ENCODE measurements at places on chromosomes 1 and 21.

DNA sequence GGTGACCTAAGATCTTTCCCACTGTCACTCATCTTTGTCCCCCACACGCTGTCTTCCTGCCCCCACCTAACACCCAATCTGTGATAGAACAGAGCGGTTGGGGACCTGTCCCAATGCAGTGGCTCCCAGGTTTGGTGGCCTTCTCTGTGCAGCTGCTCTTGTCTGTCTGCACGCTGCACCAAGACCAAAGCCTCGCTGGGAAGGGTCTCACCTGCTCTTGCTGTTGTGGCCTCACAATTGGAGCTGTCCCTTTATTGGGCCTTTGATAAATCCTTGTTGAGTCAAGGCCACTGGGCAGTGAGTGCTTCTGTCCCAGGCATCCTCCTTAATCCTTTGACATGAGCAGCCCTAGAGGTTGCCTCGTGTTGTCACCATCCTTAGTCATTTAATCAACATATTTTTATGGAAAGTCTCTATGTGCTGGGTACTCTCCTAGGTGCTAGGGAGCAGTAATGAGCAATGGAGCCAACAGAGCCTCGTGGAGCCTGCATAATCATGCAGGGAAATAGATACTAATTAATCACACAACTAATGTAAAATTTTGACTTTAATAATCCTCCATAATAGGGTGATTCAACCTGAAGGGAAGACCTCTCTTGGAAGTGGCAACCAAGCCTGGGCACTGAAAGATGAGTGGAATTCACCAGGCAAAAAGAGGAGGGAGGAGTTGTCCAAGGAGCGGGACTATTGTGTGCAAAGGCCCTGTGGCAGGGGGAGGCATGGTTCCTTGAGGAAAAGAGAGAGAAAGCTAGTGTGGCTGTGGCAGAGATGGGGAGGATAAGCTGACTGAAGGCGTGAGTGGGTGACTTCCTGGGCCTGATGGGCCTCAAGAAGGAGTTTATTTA, 57.6 kb downstream of the MAN1C1 start:
- DNase-seq: no peak

DNA sequence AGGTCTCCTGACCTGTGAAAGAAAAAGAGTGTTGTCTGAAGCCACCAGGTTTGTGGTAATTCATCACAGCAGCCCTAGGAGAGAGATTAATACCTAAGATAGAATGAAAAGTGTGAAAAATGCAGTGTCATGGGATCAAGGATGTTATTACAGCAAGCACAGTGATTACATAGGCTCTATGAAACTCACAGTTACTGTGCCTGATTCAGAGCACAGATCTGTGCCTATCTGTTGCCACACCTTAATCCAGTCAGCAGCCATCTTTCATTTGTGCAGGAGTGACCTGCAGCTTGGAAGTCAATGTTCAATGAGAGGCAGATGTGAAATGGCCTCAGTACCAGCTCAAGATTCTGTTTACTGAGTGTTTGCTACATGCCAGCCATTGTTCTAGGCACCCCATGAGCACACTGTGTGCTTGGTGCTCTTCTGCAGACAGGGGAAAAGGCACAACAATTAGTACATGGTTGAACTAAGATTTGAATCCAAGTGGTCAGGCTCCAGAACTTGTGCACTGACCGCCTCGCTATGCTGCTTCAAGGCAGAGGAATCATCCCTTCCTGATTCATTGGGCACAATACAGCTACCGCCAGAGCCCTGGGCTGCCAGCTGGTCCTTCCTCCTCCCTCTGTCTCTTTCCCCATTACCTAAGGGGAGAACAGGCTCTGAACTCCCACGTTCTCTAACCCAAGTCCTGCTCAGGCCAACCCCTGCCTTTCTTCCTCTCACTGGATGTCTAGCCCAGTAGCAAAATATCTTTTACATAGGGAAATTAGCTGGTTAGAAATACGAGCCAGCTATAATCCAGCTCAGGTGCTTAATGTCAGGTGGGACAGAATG, 56.3 kb upstream of the NEK2 start:
- no peak for DNase-seq

GRCh38 chr1:199081739-199082138, 442.9 kb downstream of the PTPRC start:
- DNase-seq: no peak

DNA sequence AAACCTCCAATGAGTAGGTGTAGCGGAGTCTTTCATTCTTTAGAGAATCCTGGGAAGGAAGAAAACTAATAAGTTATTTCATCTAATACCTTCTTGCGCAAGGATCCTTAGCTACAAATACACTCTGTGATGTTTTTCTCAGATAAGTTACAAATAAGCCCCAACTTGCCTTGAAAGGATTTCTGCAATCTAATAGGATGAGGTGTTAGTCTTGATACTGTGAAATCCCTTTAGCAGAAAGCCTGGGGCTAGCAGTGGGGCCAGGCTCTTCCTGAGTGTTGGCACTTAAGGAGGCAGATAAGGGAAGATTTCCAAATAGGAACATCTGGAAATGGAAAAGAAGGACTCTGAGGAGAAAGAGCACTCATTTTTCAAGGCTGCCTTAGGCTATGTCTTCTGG, 168.0 kb upstream of the DAB1 start:
- DNase-seq: no peak

All from stimulated activated CD4-positive, alpha-beta T cell treated with anti-CD3 and anti-CD28 coated beads, Interleukin-1b, Interleukin-23, amount 100 ng/mL, for 1 hour (primary cell).